Psoas muscle (tissue), 8 donors: ENCODE measurements at places on chromosomes 16 and 17. TPM values are rescaled to one million over a fixed set of nuclear protein-coding genes. Genes with fewer than 3 reads are reported as not detected.

The MEFV gene
- total RNA-seq = 0.79 TPM

The DHRS7C gene
- 73.3 TPM for total RNA-seq

The ZNF18 gene
- 5.9 TPM for total RNA-seq

The RNF213 gene
- total RNA-seq = 35.9 TPM

The CA7 gene
- total RNA-seq = not detected

The CTRB2 gene
- not detected for total RNA-seq

The MEAK7 gene
- total RNA-seq = 2.2 TPM

The SLC52A1 gene
- not detected for total RNA-seq

- DNase-seq = no peak
These were observed 7.7 kb upstream of the DCTPP1 start for GRCh38 chr16:30437511-30438046.

- DNase-seq = no peak
These were observed 388.3 kb downstream of the CA10 start for GRCh38 chr17:51770027-51770759.

DNA sequence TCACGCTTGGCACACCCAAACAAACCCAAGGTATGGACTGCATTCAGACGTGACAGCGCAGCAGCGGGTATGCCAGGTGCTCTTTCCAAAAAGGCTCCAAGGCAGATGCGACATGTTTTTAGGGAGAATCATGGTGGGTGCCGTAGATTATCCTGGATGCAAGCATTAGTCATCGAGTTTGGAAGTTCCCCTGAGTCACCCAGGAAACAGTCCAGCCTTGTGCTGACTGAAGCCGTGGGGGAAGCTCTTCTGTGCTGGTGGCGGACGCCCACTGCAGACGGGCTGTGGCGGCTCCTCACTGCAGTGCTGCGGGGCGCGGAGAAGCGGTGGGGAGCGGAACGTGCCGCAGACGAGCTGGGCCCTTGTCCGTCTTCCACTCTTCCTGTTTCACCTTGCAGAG lies 13.9 kb downstream of the JPT2 start:
- DNase-seq = no peak

DNA sequence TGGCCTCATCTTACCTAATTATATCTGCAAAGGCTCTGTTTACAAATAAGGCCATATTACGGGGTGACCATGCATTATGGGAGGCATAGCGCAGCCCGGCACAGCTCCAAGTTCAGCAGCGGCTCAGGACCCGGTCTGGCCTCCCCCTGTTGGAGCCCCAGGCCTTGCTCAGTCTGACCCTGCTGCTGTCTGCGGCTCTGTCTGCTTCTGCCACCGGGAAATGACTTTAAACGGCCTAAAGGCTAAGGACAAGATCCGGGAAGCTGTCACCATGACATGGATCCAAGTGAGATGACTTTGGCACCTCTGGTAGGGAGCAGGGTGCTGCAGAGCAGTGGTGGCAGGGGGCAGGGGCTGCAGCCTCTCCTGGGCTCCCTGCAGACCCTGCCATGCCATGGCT lies 140.6 kb upstream of the GSE1 start:
- no peak for DNase-seq

DNA sequence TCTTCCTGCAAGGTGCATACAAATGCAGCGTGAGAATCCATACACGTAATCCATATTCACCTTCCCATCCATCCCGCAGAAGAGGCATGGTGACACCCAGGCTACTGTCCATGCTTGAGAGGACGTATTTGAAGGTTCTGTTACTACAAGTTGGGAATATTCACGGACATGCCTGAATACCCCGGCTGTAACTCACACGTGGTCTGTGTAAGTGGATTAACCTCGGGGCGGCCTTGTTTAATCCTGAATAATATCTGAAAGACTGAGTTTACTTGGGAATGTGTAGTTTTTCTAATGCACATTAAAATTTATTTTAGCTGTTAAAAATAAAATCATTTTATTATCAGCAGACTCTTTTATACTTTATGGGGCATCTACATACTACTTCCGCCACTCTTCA lies 13.1 kb downstream of the CPSF4L start:
- no peak for DNase-seq

- DNase-seq = no peak
These were observed 113.9 kb upstream of the TBX2 start for GRCh38 chr17:61285526-61286320.

- no peak for DNase-seq
These were observed 8.2 kb upstream of the CCL2 start for GRCh38 chr17:34246881-34247280.

GRCh38 chr17:57270801-57271245 lies 14.5 kb downstream of the MSI2 start:
- no peak for DNase-seq

DNA sequence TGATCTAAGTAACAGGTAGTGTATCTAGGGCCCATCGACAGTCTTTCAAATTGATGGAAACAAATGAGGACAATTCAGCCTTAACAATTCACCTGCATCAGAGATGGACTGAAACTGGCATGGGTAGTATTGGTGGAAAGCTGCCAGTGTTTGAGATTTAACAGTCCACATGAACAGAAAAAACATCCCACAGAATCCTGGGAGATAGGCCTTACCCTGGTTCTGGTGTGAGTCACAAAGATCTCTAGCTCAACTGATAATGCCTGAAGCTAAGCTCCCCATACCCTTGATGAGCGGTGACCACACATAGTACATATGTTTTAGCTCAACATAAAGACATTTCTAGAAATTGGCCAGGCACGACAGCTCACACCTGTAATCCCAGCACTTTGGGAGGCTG lies 21.9 kb downstream of the CRK start:
- no peak for DNase-seq

DNA sequence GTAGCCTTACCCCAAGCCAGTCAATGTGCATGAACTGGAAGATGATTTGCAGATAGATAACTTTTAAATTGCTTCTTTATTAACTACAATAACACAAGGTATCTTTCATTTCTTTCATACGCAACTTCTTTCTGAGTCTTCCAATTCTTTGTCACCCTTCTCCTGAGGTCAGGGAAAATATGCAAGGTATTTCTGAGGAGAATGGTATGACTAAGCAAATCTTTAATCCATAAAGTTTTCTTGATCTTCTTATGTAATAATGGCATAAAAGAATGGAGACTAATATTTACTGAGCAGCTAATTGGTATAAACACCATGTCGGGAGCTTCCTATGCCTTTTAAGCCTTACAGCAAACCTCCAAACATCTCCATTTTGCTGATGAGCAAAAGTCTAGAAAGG lies 438.9 kb downstream of the KCNJ2 start:
- DNase-seq = no peak

GRCh38 chr17:68443972-68444464 lies 13.3 kb downstream of the WIPI1 start:
- no peak for DNase-seq

GRCh38 chr16:22928882-22929435 lies 115.0 kb downstream of the HS3ST2 start:
- DNase-seq = no peak

GRCh38 chr17:30267625-30268024 lies 24.1 kb downstream of the BLMH start:
- DNase-seq = no peak

GRCh38 chr16:67608364-67608763 lies 36.6 kb upstream of the CARMIL2 start:
- DNase-seq = no peak

DNA sequence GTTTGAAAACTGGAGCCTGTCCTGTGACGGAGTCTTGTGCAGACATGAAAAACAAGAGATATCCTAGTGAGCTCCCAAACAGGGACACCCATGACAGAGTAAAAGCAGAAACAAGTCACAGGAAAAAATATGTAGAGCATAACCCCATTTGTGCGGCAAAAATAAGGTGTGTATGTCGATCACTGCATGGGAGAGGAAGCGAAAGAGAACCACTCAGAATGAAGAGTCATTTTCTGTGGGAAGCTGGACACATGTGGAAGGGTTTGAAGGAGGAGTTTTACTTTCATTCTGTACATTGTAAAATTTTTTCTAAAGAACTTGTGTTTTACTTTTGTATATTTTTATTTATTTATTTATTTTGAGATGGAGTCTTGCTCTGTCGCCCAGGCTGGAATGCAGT lies 72.1 kb downstream of the JPH3 start:
- DNase-seq = no peak

GRCh38 chr16:89449726-89450335 lies 40.5 kb downstream of the ANKRD11 start:
- DNase-seq = no peak

GRCh38 chr16:58634265-58634802 lies 4.7 kb upstream of the CNOT1 start:
- DNase-seq = no peak

DNA sequence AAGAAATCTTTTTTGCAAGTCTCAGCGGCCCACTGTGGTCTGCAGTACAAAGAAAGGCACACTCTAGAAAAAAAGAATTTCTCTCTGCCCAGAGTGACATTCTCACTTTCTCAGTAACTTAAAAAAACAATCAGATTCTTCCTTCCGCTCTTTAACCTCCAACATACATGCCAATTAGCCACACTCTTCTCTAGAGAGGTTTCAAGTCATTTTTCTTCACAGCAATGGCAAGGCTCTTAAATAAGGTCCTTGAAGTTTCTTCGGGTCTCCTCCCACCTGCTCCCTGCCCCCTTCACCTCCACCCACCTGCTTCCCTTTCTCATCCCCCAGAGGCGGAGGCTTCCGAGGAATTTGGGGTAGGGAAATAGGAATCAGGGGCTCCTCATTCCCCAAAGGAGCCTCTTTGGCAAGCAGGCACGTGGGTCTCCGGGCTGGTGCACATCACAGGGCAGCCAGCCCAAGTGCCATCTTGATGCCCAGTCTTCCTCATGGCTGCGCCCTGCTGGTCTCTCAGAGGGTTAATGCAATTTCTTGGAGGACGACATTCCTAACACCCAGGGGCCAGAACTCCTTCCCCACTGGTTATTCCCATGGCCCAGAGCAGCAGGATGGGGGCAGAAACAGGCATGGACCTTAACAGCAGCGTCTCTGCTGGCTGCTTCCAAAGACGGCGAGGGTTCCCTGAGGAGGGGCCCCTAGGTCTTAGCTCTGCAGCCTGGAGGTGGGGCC lies 855 bp upstream of the MEOX1 start:
- no peak for DNase-seq

- DNase-seq = peak; percentile 20
These were observed 54.7 kb downstream of the BANP start for GRCh38 chr16:88005968-88006367.
